ENCODE measurements at places on chromosomes 3 and 15.

GRCh38 chr3:121943431-121943830, 49.2 kb downstream of the SLC15A2 start:
- DNase-seq: no peak

DNA sequence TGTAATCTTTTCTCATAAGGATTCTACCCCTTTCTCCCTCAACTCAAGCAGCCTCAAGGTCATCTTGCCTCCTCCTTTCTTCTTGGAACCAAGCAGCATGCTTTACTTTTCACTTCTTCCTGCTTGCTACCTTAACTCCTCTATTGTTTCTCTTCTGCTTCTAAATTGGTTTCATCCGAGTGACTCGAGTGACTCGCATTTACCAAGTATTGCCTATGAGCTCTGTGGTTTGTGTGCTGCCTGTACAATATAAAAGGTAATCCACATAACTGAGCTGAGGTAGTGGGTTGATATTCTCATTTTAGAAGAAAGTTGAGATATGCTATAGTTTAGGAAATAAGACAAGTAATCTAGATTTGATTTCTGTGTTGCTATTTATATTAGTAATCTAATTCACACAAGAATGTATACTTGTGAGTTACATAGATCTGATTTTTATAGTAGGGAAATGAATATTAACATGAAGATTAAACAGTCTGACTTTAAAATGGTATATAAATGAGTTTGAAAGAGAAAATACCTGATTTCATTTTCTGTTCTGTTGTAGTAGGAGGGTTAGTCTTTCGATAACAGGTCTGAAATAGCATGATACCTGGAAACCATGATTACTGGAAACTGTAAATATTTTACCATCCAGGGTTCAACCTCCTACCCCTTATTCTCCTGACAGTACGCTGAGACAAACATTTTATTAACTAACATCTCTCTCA, 5.5 kb downstream of the HHLA2 start:
- no peak for DNase-seq

- no peak for DNase-seq
These were observed 130.6 kb downstream of the CTNNB1 start for GRCh38 chr3:41329881-41330280.

GRCh38 chr3:58353722-58354553, 21.2 kb downstream of the PXK start:
- DNase-seq: no peak

- DNase-seq: no peak
These were observed 362.4 kb downstream of the FEZF2 start for GRCh38 chr3:62010989-62011388.

GRCh38 chr15:62068071-62068809, 1.5 kb downstream of the C2CD4A start:
- peak; percentile 21 for DNase-seq

- DNase-seq: no peak
These were observed 247.7 kb downstream of the ZBTB20 start for GRCh38 chr3:114899186-114899931.

DNA sequence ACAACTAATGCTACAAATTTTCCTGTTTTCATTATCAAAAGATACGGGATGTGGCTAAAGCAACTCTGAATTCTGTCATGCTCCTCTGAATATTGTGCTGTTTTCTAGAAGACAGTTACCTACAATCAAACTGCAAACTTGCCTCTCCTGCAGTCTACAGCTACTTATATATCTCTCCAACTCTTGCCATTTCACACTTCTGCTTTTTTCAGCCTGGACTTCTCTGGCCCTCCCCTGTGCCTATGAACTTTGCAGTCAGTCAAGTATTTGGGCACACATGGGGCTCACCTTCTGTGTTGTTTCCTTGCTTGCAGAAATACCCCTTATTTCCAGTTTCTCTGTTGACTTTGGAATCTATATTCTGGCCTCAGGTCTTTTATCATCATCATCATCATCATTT, 575.6 kb downstream of the GRM7 start:
- DNase-seq: no peak

DNA sequence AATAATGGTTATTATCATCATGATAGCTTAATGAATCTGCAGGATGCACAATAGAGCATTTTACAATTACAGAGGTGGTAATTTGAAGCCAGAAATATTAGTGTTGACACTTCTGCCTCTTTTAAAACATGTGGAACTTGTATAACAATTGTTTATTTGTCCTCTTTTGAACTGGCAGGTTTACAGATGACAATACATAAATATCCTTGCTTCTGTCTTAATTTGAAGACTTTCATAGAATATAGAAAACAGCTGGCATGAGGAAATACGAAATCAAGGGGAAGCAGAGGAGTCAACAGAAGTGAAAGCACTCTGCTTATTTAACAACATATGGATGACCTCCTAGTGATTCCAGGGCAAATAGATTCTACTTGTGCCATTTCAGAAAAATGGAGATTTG, 270.5 kb upstream of the SGO1 start:
- DNase-seq: no peak

All from mesothelial cell of epicardium (in vitro differentiated cells).